ENCODE measurements at places on chromosomes 2 and 18.

GRCh38 chr18:26443853-26444252 lies 104.5 kb downstream of the KCTD1 start:
- no peak for DNase-seq

GRCh38 chr2:212494418-212495020 lies 44.1 kb downstream of the ERBB4 start:
- DNase-seq: no peak

DNA sequence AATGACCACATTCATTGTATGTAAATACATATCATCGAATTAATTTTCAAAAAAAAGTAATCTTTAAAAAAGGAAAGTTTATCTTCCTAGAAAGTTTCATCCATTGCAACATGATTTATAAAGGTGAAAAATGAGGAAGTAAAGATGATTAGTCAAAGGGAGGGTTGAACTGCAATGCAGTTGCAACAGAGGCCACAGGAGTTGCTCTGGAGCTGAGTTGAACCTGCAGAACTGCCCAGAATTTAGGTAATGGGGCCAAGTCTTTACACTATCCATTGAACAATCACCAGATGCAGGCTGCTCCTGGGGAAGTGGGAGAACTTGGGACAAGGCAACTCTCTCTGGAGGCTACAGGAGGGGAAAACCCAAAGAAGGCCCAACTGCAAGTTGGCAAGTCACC lies 390.7 kb downstream of the METTL4 start:
- no peak for DNase-seq

GRCh38 chr2:64410671-64411070 lies 43.3 kb upstream of the LGALSL start:
- no peak for DNase-seq

DNA sequence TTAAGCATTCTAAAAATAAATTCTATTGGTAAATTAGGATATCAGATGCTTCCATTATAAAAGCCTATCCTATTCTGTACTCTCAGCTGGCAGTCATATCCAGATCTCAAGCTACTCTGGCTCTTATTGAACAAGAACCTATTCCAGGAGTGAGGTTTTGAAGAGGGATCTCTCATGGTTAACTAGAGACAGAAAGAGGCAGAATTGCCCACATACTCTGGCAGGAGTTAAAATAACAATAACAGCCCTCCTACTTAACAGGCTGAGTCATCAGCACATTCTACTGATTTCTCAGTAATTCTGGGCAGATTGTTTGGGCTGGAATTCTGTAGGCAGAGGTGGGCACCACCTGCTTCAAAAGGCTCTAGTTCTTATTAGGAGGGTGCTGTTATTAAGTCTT lies 142.0 kb upstream of the UNC80 start:
- DNase-seq: no peak

DNA sequence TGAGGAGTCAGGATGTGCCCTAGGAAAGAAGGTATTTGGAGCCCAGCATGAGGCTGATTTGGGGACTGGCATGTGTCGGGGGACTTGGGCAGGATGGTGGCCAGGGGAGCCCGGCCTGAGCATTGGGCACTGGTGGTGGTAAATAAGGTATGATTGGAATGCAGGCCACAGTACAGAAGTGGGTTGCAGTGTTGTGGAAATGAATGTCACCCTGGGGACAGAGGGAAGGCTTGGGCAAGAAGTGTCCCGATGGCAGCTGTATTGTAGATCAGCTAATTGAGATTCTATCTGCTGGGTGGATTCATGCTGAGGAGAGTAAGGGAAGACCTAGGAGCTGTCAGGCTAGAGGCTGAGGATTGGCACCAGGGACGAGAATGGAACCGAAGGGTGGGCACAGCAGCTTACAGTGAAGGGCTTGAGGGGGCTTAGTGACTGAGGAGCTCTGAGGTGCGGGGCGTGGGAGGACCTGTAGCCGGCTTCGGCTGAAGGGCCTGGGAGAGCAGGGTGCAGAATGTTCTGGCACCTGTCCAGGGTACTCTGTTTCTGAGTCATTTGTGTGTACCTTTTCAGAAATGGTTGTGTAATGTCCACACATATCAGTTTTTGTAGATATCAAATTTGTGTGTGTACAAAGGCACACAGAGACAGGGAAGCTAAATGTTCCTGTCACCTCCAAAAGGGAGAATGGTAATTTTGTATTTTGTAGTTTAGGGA lies 170.2 kb downstream of the PRKCE start:
- DNase-seq: no peak

GRCh38 chr2:5242751-5243150 lies 449.4 kb upstream of the SOX11 start:
- DNase-seq: no peak

DNA sequence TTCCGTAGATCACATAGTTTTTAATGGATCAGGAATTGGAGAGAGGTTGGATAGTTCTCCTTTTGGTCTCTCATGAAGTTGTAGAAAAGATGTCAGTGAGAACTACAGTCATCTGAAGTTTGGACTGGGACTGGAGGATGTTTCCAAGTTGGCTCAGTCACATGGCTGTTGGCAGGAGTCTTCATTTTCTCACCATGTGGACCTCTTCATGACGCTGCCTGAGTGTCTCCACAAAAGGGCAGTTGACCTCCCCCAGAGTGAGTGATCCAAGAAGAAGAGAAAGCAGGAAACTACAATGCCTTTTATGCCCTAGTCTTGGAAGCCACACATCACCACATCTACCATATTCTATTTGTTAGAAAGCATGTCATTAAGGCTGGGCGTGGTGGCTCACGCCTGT lies 171.7 kb downstream of the EPHA4 start:
- DNase-seq: no peak

GRCh38 chr2:100919316-100919715 lies 82.8 kb upstream of the RPL31 start:
- DNase-seq: no peak

DNA sequence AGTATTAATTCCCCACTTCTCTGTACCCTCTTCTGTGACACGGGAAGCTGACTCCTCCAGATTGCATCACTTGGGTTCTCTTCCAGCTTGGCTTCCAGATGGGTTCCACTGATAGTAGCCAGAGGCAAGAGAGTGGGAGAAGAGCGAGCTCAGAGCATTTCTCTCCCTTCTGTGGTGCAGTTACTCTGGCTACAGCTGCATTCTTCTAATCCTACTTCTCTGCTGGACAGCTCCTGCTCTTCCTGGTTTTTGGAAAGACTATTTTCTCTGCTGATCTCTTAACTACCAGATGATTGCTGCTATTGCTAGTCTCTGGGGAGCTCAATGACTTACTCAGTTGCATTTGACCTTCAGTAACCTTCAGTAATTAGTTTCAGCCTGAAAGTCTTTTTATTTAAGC lies 187.5 kb upstream of the MAP2 start:
- no peak for DNase-seq

Data from activated T-helper 1 cell treated with anti-CD3 and anti-CD28 coated beads, Interleukin-12 subunit alpha, Interleukin-12 subunit beta, Interleukin-2, Interleukin-4 antibody, amounts not matched to agents 30 ng/mL and 10 ng/mL and 1 ng/mL, durations not matched to agents 14 hours and 24 hours and 36 hours (primary cell).